ENCODE measurements at places on chromosomes 5 and 9.

GRCh38 chr9:103431809-103432208 is 436.7 kb downstream of the CYLC2 start:
- no peak for DNase-seq

- no peak for DNase-seq
Measured at GRCh38 chr5:133663397-133664054, 51.2 kb upstream of the FSTL4 start.

DNA sequence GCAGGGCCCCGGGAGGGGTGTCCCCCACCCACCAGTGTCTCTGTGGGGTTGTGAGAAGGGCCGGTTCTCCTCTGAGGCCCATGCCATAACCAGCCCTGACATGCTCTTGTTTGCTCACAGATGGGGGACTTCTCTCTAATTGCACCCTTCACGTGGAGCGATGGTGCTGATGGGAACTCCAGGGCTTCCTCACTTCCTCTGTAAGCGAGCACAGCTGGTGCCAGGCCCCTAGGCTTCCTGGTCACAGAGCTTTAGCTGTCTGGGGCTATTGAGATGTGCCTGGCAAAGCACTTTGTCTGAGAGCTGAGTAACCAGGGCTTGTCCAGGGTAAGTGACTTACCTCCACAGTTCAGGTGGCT is 36.4 kb downstream of the PHF2 start:
- peak; percentile 10 for DNase-seq

GRCh38 chr5:107570805-107571531 is 99.8 kb downstream of the EFNA5 start:
- DNase-seq: peak; percentile 10

DNA sequence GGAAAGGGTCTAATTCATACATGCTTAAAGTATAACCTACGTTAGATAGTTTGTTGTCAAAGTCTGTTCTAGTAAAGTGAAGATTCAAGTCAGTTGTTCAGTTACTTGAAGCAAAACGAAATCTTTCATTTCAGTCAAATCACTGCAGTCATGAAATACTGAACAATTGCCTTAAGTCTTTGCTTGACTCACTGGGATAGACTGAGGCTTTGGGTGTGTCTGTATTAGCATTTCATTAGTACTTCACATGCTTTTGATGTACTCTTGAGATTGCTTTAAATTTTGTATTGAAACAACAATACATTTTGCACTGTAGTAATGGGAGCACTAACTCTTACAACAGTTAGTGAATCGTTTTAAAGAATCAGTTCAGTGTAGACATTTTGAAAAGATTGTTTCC is 4.0 kb upstream of the CMYA5 start:
- no peak for DNase-seq

GRCh38 chr9:36136894-36137391 is 410 bp downstream of the GLIPR2 start:
- no peak for DNase-seq

- DNase-seq: no peak
Measured at GRCh38 chr9:19342947-19343346, 37.1 kb downstream of the RPS6 start.

DNA sequence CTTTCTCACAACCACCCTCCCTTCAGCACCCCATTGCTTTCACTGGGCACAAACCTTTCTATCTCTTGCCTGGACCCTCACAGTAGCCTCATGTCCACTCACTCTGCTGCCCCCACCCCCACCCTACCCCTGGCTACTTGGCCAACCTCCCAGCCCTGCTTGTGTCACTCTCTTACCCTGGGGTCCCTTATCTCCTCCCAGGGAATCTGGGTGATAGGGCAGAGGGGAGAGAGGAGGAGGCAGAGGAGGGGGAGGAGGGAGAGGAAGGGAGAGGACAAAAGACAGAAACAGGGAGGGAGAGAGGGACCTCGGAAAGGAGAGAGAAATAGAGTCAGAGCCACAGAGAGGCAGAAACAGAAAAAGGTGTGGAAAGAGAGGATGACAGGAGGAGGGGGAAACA is 25.0 kb upstream of the KIF12 start:
- DNase-seq: no peak

DNA sequence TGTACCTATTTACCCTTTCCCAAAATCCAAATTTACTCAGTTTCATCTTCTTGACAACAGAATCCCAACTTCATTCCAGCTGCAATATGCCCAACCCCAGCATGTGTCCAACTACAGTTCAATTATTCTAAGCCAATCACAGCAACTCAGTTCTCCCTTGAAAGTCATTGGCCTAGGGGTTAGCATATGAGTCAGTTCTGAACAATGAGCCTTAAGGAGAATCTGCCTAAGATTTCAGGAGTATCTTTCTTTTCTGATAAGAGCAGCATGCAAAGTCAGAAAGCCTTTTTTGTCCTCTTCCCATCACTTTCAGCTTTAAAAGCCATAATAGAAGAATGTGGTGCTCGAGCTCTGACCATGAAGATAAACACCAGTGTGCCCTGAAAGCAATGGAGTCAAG is 44.4 kb upstream of the RASGRF2 start:
- DNase-seq: no peak

- DNase-seq: no peak
Measured at GRCh38 chr5:168357876-168358275, 66.4 kb downstream of the WWC1 start.

DNA sequence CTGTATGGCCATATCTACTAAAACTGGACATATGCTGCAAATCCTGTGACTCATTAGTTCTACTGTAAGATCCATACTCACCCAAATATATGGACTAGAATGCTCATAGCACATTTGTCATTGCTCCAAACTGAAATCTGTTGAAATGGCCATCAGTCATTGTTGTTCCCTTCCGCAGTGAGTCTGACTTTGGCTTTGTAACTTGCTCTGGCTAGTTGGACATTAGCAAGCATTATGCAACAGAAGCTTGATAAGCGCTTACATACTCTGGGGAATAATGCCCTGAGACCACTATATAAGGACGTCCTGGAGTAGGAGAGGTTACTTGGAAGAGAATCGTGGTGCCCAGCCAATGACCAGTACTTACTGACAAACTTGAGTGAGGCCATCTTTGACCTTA is 9.0 kb downstream of the KIAA1958 start:
- no peak for DNase-seq

- DNase-seq: no peak
Measured at GRCh38 chr5:82095536-82095935, 123.7 kb downstream of the ATG10 start.

- DNase-seq: no peak
Measured at GRCh38 chr5:77867914-77868313, 91.8 kb upstream of the TBCA start.

DNA sequence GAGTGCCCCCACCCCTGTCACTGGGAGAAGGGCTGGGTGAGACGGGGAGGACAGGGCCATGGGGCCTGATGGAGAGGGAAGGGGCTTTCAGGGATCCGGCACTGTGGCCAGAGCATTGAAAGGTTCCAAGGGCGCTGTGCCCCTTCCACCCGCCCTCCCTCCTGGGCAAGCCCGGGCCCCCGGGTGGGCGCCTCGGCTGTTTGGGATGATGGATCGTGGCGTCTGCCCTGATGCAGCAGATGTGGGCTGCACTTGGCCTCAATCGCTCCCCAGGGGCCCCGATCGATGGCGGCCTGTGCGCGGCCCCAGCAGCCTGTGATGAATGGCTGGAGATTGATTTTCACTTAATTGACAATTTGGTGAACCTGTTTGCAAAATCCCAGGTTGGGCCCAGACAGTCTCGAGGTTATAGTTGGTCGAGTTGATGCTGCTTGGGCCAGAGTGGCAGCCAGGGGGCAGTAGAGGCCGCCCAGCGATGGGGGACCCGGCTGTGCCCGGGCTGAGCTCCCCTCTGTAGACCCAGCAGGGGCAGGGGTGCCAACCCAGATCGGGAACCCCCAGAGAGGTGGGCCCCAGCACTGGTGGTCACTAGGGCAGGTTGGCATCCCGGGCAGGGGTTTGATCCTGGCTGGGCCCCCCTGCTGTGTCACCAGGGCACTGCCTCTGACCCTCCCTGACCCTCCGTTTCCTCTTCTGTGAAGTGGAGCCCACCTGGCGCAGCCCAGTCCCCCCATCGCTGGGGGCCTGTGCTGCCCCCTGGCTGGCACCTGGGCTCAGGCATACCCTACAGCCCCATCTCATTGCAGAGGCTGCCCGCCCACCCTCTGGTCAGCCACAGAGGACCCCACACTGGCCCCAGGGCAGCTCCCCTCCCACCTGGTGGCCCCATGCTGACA is 34.7 kb downstream of the LHX3 start:
- peak; percentile 68 for DNase-seq

DNA sequence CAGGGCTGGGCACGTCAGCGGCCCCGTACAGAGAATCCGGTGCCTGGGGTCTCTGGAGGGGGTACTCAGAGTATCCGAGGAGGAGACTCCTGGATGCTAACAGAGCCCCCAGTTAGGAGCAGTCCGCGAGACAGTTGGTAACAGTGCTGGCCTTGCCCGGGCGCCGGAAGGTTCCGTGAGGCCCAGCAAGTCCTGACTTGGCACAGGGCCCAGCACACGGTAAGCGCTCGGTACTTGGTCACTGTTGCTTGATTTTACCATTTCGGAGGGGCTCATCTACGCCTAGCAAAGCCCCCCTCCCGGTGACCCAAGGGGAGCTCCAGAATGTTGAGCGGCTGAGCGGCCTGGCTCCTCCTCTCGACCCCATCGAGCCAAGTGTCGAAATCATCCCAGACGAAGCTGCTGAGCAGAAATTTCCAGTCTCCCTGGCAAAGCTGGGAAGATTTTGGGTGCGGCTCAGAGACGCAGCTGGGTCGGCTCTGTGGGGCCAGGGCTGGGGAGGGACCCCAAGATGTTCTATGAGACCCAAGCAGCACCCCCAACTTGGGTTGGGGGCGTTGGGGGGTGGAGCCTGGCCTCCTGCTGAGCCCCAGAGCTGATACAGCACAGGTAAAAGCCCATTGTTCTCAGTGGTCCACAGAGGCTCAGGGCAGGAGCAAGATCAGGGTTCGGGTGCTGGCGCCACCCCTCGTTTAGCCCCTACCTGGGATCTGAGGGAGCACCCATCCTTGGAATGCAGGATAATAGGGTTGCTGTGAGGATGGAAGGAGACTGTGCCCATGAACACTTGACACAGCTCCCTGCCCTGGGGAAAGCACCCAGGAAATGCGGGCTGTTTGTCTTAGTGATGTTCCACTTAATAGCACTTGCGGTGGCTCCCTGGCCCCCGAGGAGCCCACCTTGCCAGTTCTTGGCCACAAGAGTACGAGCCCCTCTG is 137.2 kb downstream of the C9orf50 start:
- peak; percentile 33 for DNase-seq

DNA sequence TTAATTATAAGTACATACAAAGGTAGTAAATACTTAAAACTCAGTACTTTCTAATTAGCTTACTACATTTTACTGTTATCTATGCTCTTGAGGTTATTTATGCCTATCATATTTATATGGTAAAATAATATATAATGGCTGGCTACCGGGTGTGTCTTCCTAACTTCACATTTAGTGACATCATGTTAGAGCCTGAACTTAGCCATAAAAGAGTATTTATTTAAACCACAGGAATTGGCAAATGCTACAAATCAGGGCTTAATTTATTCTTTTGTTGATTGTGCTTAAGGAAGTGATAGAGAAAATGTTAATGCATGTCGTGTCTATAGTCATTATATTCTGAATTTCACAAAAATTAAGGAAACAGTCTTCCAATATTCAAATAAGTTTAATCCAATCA is 73.1 kb downstream of the NDUFAF2 start:
- DNase-seq: no peak

- DNase-seq: no peak
Measured at GRCh38 chr5:127256886-127257597, 33.6 kb upstream of the MEGF10 start.

DNA sequence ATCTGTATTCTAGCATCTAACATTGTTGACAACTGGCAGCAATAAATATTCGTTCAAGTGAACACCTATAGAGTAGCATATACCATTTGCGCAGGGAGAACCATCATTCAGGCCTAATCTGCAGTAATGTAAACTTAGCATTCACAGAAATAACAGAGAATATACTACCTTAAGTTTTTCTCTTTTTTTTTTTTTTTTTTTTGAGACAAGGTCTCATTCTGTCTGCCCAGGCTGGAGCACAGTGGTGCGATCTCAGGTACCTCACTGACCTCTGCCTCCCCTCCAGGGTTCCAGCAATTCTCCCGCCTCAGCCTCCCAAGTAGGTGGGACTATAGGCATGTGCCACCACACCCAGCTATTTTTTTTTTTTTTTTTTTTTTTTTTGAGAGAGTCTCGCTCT is 12.1 kb downstream of the UBAP2 start:
- no peak for DNase-seq

- DNase-seq: no peak
Measured at GRCh38 chr9:72315089-72315509, 49.9 kb downstream of the ZFAND5 start.

DNA sequence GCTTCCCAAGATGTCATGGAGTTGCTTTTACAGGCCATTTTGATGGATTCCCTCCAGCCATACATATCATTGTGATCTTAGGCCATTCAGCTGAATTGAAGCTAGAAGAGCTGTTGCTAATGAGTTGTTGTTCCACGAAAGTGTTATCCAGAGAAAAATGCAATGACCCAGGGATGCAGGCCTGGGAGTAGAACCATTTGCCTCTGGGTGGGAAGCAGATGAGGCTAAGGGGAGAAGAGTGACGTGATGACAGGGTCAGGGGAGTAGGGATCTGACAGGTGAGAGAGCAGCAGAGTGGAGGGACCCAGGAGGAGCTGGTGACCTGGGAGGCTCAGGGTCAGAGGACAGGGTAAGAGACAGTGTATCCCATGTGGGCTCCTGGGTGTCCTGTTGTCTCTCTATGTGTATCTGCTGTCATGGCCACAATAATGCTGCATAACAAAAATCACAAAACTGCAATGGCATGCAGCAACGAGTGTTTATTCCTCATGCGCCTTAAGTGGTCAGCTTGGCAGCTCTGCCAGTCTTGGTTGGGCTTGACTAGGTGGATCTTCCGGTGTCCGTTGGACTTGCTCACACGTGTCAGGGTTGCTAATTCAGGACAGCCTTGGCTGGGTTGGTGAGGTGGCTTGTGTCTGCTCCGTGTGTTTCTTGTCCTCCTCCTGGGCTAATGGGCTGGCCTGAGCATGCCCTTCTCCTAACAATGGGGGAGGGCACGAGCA is 90.6 kb downstream of the LIFR start:
- no peak for DNase-seq

DNA sequence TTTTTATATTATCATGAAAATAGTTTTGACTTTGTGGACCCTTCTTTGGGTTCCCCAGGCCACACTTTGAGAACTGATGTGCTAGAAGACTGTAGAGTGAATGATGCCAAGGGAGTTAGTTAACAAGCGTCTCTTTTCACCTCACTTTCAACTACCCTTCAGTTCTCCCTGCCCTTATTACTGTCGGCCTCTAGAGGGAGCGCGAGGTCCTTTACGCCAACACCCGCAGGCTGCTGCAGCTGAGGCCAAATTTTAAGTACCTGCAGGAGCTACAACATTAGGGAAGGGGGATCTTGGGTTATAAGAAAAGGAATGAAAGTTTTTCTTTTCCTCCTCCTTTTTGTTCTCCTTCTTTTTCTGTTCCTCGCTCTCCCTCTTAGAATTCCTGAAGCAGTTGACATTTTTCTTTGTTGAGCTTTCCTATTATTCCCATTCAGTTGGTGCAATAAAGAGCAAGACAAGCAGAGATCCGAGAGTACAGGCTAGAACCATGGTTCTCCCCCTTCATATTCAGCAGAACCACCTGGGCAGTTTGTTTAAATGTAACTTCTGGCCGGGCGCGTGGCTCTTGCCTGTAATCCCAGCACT is 84.0 kb downstream of the ZFAND5 start:
- peak; percentile 74 for DNase-seq
